ENCODE measurements at places on chromosomes 12 and 14. TPM values are rescaled to one million over a fixed set of nuclear protein-coding genes. Genes with fewer than 3 reads are reported as not detected.
A peak's percentile ranks its signal among the peaks of the same experiment; 100 is the strongest.

DNA sequence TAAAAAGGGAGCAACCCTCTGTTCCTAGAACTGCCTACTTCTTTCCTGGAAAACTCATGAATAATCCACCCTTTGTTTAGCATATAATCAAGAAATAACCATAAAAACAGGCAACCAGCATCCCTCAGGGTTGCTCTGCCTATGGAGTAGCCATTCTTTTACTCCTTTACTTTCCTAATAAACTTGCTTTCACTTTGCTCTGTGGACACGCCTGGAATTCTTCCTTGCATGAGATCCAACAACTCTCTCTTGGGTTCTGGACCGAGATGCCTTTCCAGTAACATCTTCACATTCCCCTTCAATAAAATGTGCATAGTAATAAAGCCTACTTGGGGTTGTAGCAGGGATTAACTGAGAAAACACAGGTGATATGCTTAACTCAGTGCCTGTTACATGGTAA, 286.4 kb upstream of the AMIGO2 start:
- H3K4me3 ChIP-seq, result no peak overlapping the region
- H3K36me3 ChIP-seq, result no peaks in the 10 kb centered on the region
- no peak for DNase-seq
- no peaks in the 10 kb centered on the region for H3K27me3 ChIP-seq
- H3K4me1 ChIP-seq, result peaks cover 6% of the 10 kb centered on the region
- H3K27ac ChIP-seq, result no peak overlapping the region

DNA sequence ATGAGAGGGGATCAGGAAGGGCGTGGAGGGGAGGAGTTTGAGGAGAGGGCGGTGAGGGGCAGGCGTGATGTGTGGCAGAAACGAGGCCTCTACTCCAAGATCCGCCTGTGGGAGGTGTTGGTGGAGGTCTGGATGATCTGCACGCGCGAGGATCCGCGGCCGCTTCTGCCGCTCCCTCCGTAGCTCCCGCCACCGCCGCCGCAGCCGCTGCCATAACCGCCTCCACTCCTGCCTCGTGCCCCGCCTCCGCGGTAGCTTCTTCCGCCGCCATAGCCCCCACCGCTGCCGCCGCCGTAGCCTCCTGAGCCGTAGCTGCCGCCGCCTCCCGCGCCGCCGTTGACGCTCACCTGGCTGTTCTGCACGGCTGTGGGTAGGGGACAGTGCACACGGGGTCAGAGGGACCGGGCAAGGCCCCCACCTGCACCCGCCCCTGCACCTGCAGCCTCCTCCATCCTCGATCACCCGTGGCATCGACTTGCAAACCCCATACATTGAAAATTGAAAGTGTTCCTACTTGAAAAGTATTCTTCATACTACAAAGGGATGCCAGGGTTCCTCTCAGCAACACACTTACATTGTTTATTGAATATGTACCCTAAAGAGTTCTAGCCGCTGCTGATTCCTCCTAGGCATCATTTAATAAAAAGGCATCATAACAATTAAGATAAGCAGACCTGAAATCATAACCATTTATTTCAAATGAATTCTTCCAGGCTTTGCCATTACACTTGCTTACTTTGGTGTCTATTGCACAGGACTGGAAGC, 11.1 kb upstream of the KRT1 start:
- H3K36me3 ChIP-seq, result no peaks in the 10 kb centered on the region
- peaks cover 2% of the 10 kb centered on the region for H3K4me1 ChIP-seq
- H3K4me3 ChIP-seq, result no peak overlapping the region
- peaks cover 3% of the 10 kb centered on the region for H3K27me3 ChIP-seq

DNA sequence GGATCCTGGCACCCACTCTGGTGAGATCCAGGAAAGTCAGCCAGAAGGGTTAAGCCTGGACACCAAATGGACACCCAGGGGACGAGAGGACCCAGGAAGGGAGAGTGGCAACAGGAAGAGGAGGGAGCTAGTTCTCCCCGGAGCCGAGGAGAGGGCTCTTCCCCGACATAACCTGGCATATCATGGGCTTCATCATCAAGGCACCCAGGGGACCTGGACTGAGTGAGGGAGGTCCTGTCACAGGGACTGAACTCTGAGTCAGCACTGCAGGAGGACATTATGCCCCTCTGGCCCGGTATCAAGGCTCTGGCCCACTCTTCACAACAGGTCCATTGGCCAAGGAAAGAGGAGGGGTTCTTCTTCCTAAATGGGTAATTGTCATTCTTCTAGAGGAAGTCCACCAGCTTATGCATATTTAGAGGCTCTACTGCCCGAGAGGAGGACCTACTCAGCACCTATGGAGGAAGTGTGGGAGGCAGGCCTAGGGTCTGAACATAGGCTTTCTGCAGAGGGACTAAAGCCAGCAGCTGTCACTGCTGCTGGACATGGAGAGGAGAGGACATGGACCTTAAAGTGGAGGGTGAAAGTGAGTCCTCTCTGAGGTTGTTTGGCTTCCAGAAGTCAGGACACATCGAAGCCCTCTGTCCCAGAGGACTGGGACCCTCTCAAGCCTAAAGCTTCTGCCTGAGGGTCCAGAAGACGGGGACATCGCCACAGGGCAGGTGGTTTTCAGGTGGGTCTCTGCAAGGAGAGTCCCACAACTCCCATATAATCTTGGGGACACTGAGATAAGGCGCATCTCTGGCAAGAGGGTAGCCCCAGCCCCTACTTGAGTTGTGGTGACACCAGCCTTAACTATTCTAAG, 18.6 kb downstream of the ISCA2 start:
- no peak for DNase-seq
- H3K27me3 ChIP-seq, result no peaks in the 10 kb centered on the region
- no peak overlapping the region for H3K4me3 ChIP-seq
- H3K4me1 ChIP-seq, result peaks cover 4% of the 10 kb centered on the region
- H3K36me3 ChIP-seq, result no peaks in the 10 kb centered on the region

DNA sequence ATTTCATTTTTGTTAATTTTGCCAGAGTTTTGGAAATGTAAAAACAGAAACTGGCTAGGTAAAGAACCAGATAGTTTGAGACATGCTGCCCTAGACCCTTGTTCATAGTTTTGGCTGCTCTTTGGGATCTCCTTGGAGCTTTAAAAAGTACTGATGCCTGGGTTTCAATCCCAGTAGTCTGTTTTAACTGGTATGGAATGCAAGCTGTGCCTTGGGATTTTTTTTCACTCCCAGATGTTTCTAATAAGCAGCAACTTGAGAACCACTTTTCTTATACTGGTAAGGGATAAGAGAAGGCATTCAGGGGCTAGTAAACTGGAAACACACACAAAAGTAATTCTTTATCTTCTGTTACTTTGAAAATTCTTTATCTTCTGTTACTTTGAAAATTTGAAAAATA, 18.8 kb downstream of the SLC35F4 start:
- DNase-seq, result no peak
- H3K27me3 ChIP-seq, result no peaks in the 10 kb centered on the region
- H3K36me3 ChIP-seq, result no peaks in the 10 kb centered on the region
- H3K4me3 ChIP-seq, result no peak overlapping the region
- no peaks in the 10 kb centered on the region for H3K4me1 ChIP-seq
- no peak overlapping the region for H3K27ac ChIP-seq

GRCh38 chr14:52370406-52370935, 56.4 kb downstream of the PTGER2 start:
- no peaks in the 10 kb centered on the region for H3K36me3 ChIP-seq
- H3K27ac ChIP-seq, result no peak overlapping the region
- H3K27me3 ChIP-seq, result no peaks in the 10 kb centered on the region
- no peaks in the 10 kb centered on the region for H3K4me1 ChIP-seq
- no peak for DNase-seq
- no peak overlapping the region for H3K4me3 ChIP-seq

DNA sequence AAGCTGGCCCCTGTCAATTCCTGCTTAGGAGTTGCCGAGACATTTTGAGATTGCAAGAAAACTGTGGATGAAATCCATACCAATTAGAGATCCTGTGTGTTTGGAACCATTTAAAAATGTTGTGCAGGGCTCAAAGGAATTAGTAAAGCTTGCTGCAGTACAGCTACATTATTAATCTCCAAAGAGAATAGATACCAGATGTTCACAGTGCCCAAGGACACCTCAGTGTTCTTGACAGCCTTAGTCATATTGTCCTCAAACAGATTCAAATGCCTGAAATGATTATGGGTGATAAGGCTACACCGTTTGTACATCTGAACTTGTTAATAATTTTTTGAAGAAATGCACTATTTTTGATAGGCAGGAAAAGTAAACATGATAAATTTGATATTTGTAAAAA, 164.6 kb downstream of the MSRB3 start:
- no peaks in the 10 kb centered on the region for H3K4me1 ChIP-seq
- peak overlapping the region; percentile 5 for H3K27ac ChIP-seq
- no peaks in the 10 kb centered on the region for H3K27me3 ChIP-seq
- H3K36me3 ChIP-seq, result no peaks in the 10 kb centered on the region
- no peak overlapping the region for H3K4me3 ChIP-seq
- DNase-seq, result no peak

- H3K27ac ChIP-seq, result no peak overlapping the region
- H3K36me3 ChIP-seq, result no peaks in the 10 kb centered on the region
- peaks cover 20% of the 10 kb centered on the region for H3K4me1 ChIP-seq
- peaks cover 4% of the 10 kb centered on the region for H3K27me3 ChIP-seq
- DNase-seq, result peak; percentile 38
These were observed 29.3 kb downstream of the SLC7A8 start for GRCh38 chr14:23153851-23154796.

GRCh38 chr12:124699909-124700308, 132.5 kb upstream of the NCOR2 start:
- H3K27ac ChIP-seq, result no peak overlapping the region
- no peak for DNase-seq
- H3K36me3 ChIP-seq, result no peaks in the 10 kb centered on the region
- H3K27me3 ChIP-seq, result no peaks in the 10 kb centered on the region
- H3K4me1 ChIP-seq, result no peaks in the 10 kb centered on the region

- H3K27me3 ChIP-seq, result no peaks in the 10 kb centered on the region
- no peak overlapping the region for H3K4me3 ChIP-seq
- no peaks in the 10 kb centered on the region for H3K36me3 ChIP-seq
- no peak for DNase-seq
- no peaks in the 10 kb centered on the region for H3K4me1 ChIP-seq
These were observed 64.1 kb downstream of the ZNF641 start for GRCh38 chr12:48286665-48287064.

- no peak overlapping the region for H3K4me3 ChIP-seq
- H3K36me3 ChIP-seq, result peaks cover 18% of the 10 kb centered on the region
- H3K4me1 ChIP-seq, result no peaks in the 10 kb centered on the region
- no peak overlapping the region for H3K27ac ChIP-seq
These were observed 18.4 kb downstream of the ZNF664 start for GRCh38 chr12:123991372-123991951.

DNA sequence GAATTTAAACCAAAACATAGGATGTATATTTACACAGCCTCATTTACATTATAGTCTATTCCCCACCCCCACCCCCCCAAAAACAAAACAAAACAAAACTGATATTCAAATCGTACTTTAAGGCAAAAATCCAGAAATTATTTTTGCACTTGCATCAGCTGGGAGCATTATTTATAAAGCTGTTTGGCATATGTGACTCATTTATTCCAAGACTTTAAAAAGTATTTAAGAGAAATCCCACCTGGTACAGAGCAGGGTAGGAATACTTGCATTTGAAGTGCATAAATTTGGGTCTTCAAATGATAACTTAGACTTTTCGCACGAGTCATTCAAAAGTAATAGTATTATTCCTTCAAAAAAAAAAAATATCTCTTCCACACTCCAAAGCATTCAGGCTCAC, 1.1 kb downstream of the KLHL28 start:
- DNase-seq, result no peak
- H3K4me3 ChIP-seq, result peak overlapping the region; percentile 94
- H3K4me1 ChIP-seq, result peaks cover 9% of the 10 kb centered on the region
- no peaks in the 10 kb centered on the region for H3K27me3 ChIP-seq
- no peaks in the 10 kb centered on the region for H3K36me3 ChIP-seq

The CLEC4C gene
- total RNA-seq, result not detected

The CDKN1B gene
- total RNA-seq, result 33.1 TPM

The RAD51AP1 gene
- 28.2 TPM for total RNA-seq
